NCI-H748 treated with DMSO at 0.1 percent for 48 hours (cell line): ENCODE measurements at places on chromosomes 6 and 20.
A peak's percentile ranks its signal among the peaks of the same experiment; 100 is the strongest.

- no peak for DNase-seq
Measured at GRCh38 chr6:82957171-82957867, 108.3 kb downstream of the UBE3D start.

DNA sequence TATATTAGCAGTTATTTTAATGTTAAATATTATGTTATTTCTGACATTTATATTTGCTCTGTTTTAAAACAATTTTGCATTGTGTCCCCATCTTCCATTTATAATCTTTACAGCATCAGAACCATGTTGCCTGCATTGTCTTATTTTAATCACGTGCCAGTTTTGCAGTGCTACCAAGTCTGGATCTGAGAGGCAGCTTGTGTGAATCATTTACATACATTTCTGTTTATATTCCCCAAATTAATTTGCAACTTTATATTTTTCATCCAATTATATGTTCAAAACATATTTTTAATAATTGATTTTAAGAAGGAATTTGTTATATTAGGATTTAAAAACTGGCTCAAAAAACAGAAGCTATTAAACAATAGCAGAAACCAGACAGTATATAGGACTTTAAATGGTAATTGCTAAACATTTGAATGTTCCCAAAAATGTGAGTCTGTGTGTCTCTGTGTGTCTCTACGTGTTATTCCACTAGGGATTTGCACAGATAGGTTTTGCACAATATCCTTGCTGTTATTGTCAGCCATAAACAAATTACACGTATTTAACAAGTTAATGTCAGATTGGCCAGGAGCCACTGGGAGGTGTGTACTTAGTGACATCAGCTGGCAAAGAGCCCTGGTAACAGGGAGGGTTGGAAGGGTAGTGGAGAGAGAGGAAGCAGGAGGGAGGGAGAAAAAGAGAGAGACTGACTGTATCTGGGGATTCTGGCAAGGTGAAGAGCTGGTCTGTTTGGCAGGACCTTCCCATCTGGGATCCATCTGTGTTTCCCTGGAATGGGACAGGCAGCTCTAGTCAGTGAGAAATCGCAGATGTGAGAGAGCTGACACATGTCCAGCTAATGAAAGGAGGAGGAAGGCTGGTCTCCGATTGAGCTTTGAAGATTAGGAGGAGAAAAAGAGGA, 72.1 kb downstream of the CBFA2T2 start:
- DNase-seq = peak; percentile 93

DNA sequence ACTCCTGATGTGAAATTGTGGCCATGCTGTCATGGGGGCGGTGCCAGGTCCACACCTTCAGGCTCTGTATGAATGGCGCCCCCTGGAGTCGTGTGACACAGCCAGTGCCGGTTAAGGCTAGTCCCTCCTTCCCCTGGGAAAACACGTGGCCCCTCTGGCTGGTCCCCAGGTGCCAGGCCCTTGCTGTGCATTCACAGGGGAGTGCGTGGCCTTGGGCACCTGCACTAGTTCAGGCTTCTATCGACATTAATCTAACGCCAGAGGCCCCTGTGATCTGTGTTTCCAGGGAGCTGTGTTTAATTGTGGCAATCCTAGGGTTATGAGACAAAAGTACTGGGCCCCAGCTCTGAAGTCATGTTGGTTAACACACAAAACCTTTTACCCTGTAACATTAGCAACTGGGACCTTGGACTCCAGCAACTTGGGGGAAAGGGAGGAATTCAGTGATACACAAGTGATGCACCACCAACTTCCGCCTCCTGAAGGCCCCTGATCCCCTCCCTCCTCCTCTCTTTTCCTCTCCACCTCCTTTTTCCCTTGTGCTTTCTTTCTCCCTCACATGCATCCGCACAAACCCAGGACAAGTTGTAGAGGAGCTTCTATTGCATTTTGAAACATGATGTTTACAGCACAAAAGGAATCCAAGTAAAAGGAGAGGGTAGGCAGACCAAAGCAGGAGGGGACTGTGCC, 74.0 kb downstream of the SSR1 start:
- DNase-seq = peak; percentile 87

DNA sequence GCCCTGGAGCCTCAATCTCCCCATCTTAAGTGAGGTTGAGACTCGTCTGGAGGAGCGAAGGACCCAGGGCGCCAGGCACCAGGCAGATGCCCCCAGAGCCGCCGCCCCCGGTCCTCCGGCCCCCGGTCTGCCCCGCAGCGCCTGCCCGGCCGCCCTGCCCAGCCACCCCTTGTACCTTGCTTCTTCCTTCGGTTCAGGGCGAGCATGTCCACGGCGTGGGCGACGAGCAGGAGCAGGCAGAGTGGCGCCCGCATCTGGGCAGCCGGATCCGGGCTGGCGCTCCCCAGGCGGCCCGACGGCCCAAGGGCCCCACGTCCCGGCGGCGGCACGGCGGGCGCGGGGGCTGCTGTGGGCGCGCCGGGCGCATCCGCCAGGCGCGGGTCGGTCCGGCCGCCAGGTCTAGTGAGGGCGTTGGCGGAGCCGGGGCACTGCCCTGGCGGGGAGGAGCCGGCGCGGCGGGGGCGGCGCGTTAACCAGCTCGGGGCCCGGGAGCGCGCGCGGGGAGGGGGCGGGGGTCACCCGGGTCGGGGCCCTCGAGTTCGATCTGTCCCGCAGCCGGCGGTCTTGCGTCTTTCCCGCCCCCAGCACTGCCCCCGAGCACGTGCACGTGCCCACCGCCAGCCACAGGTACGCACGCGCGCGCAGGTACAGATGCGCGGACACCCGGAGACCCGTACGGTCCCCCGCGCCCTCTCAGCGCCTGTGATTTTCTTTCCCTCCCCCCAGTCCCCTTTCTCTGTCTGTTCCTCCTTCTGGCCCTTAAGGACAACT, at the start of gene RSPO4:
Gene RSPO4 (minus strand): TSS at position 401 of the 771 bp plus-strand sequence. CDS start 147 bp downstream, at position 254.
- no peak for DNase-seq
